ENCODE measurements at places on chromosomes 16 and 17. TPM values are rescaled to one million over a fixed set of nuclear protein-coding genes. Genes with fewer than 3 reads are reported as not detected.

Gene RNF222
- total RNA-seq, result 0.42 TPM

Gene CPHXL2
- not detected for total RNA-seq

Gene TUBG1
- 30.6 TPM for total RNA-seq

Gene KRT9
- not detected for total RNA-seq

Gene CPNE7
- not detected for total RNA-seq

DNA sequence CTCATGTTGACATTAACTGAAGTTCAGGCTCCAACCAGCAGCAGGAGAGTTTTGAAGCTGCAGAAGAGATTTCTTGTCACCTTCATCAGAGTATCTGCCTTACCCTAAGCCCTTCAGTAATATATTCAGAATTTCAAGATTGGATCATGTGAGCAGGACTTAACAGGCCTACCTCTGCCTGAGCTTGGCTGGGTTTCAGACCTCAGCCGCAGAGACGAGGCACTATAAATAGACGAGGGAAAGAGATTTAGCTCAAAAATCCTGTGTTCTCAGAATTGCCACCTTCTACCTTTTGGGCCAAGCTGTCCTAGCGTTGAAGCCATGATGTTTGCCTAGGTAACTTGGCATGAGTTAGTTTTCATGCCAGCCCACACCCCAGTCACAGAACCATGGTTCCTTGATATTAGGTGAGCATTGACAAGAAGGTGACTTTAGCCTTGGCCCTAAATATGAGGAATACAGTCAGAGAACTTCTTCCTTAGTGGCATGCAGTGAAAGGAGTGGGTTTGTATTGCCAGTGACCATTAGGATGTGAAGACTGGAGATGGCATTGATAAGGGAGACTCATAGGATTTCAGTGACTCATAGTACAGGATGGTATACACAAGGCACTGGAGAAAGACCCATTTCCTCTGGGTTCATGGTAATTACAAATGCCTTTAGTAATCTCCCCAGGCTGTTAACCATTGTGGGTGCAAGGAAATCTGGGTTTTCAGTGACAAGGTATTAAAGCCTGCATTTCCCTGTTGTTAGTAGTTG, 224.3 kb downstream of the MSI2 start:
- DNase-seq, result no peak

DNA sequence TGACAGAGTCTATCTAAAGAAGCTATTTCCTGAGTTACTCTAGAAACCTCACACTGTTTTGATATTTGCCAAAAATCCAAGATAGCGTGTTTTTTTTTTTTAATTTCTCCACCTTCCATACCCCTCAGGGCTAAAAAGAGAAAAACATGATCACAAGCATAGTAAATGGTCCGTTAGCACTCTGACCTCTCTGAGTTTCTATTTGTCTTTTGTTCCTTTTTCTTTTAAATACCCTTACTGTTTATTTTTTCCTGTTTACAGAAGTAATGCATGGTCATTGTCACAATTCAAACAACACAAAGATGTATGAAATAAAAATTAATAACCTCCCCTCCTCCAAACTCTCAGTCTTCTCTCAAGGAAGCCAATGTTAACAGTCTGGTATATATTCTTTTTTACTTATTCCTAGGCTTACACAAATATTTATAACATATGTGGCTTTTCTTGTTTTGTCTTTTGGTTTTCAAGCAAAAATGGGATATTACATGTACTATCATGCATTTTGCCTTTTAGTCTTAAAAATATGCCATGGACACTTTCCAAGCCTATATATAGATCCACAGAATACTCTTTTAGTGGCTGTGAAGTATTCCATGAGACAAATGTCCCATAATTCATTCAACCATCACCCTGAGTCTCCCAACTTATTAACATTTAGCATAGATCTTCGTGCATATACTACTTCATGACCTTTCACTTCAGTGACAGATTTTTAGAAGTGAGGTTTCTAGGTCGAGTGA, 3.1 kb downstream of the SKAP1 start:
- no peak for DNase-seq

GRCh38 chr17:4645642-4646041, 4.2 kb upstream of the ALOX15 start:
- no peak for DNase-seq

DNA sequence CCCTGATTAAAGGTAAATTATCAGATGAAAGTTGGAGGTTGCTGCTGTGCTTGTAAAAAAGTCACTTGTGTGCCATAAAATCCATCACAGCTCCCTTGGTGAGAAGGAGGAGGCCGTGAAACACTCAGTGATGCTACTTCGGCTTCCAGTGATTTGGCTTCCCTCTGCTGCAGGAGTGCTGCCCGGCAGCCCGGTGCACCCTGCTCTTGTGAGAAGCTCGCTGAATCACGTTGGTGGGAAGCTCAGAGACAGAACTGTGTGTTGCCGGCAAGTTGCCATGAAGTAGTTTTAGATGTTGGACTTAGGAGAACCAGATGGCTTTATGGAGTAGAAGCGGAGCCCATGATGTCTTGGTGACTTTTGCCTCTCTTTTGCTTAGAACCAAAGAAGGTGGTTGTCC, 33.3 kb downstream of the MSI2 start:
- DNase-seq, result no peak

All from esophagus muscularis mucosa (tissue), 4 donors.